ENCODE measurements at places on chromosomes 2 and 18.

DNA sequence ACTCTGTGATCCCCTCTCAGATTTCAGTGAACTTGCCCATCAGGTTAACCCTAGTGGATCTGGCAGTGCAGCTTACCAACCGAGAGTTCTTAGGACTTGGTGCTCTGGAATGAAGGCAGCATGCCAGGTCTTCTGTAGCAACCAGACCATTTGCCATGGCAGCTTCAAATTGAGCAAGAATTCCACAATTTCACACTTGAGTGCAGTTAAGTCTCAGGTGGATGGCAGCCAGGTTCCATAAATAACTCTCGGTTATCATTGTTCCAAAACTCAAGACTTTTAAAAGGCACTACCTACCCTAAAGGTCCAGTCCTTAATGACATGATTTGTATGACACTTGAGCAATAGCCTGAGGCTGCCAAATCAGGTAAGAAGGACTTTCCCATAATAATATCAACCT is 48.1 kb downstream of the GALNT3 start:
- DNase-seq, result no peak

DNA sequence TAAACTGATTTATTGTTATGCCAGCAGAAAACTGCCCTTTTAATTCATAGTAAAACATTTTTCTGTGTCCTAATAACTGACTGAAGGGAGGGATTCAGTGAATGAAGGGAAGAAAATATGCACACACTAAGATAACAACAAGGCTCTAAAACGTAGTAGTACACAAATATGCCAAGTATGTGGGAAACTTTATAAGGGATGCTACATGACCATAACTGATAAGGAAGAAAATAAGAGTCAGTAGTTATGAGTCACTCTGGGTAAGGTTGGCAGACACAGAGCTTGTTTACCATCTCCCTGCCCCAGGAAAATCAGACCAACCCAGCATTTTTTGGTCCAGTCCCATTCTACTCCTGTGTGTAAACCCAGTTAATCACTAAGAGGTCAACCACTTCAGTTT is 124.2 kb downstream of the RPRM start:
- no peak for DNase-seq

GRCh38 chr2:239075918-239076758 is 228.3 kb downstream of the TWIST2 start:
- no peak for DNase-seq

DNA sequence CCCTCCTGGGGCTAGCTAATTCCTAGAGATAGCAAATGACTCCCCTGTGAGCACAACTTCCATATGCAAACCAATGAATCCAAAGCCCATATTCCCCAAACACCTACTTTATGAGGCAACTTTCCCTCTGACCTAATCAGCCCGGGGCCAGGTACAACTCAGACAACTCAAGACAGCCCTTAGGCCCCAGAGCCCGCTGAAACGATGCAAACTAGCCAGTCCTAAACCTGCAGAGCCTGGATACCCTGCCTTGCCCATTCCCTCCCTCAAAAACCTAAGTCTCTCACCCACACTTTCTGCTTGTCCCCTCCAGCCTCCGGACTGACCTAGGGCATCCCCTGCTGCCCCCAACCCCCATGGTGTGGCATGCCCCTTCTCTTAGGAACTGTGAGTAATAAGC is 142.8 kb downstream of the ACTR3 start:
- DNase-seq, result no peak

DNA sequence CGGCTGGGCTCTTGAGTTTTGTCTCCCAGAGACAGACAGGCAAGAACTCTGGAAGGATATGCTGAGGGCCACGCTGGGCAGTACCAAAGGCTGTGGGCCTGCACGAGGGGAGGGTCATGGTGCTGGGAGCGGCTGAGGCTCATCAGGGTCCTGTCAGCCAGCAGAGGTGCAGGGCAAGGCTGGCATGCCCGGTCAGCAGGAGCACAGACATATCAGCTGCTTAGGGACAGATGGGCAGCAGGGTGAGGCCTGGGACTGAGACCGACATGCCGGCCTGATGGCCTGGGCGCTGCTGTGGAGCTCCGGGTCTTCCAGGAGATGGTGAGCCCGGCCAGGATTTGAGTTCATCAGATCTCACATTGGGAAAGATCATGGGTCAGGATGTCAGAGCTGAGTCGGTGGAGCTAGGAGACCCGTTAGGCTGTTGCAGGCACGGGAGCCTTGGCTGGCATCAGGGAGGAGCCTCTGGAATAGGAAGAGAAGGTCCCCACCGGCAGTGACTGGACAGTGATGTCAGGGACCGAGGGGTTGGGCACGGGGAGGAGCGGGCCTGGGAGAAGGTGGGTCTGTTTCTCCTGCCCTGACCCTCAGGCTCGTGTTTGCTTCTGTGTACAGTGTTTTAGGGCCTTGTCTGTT is 18.8 kb downstream of the CNDP2 start:
- DNase-seq, result no peak

DNA sequence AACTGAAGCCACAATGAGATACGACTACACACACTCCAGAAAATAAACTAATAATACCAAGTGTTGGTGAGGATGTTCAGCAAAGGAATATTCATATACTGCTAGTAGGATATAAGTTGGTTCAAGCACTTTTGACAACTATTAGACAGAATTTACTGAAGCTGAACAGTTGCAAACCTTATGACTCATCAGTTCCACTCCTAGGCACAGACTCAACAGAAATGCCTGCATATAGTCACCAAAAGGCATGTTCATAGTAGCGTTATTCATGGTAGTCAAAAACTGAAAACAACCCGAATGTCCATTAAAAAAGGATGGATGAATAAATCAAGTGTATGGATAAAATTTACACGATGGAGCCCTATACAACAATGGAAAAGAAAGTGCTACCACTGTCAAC is 232.0 kb downstream of the ANAPC1 start:
- no peak for DNase-seq

DNA sequence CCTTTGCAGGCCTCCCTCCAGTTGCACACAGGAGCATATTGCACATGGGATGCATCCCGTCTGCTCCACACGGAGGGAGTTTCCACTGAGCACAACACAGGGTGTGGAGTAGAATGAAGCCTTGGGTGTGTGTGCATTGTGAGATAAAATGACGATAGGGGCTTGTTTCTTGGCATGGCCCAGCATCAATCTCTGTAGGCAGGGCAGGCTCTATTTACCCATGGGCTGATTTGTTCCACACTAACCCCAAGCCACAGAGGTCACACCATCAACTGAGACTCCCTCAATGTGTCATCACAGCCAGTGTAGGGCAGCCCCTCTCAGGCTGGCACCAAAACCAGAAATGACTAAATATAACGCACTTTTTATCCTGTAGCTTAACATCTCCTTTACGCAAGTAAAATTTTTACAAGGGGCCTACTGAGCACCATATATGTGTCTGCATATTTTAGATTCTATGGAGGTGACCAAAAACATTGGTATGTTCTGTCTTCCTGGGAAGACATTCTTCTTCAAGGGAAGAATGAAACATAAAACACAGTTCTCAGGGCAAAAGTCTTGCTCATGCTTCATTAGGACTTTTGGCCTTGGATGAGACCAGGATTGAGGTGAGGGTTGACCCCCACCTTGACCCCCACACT is 2.7 kb upstream of the GKN1 start:
- DNase-seq, result no peak

DNA sequence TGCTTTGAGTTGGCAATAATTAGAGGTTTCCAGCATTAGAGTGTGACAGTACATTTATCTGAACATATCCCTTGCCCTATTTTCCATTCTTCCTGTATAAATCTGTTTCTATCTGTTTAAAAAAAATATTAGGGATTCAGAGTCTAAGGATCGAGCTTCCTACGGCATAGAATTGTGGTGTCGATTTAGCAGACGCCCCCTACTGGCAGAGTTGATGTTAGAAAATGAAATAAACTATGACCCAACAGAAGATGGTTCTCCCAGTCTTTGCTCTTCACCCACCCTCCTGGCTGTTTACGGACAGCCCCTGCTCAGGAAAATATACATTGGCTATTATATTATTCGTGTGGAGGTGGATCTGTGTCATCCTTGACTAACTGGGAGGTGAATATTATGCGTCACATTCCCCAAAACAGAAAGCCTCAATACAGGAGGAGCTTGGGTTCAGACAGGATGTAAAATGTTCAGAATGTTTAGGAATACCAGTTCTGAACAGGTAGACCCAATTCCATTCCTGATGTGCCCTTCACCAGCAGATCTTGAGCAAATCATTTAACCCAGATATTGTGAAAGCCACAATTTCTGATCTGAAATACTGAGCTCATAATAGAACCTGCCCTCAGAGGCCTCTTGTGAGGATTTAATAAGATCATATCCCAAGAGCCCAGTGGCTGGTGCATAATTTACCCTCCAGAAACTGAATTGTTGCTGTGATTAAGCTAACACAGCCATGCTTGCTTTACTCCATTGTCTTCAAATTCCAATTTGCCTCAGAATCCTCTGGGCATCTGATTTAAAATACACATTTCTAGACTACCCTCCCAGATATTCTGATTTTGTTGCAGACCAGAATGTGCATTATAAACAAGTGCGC is 10.8 kb upstream of the ERMN start:
- peak; percentile 76 for DNase-seq

GRCh38 chr2:151716721-151717120 is 17.6 kb downstream of the NEB start:
- DNase-seq, result no peak

- no peak for DNase-seq
These were observed 12.1 kb downstream of the SCYGR4 start for GRCh38 chr2:227629435-227629834.

- no peak for DNase-seq
These were observed 66.1 kb downstream of the PDE1A start for GRCh38 chr2:182360663-182361260.

- DNase-seq, result no peak
These were observed 35.4 kb upstream of the GPR17 start for GRCh38 chr2:127610561-127610960.

- DNase-seq, result no peak
These were observed 273.2 kb upstream of the CCDC68 start for GRCh38 chr18:55232506-55232905.

DNA sequence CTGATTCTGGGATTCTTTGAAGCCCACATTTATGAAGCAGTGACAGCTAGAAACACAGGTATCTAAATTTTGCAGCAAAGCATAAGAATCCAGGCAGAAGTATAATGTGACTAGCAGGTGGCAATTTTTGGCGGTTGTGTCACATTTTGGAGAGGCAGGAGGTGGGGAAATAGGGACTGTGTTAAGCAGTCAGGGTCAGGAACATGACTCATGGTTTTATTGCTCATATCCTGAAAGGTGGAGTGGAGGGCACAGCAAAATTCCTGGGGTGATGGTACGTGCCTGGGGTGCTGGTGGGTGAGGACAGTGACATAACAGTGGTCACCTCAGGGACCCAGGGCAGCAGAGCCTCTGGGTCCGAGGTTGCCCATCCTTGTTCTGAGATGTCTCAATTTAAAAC is 63.5 kb upstream of the TTN start:
- no peak for DNase-seq

- DNase-seq, result no peak
These were observed 17.3 kb upstream of the ARL5A start for GRCh38 chr2:151845481-151845880.

DNA sequence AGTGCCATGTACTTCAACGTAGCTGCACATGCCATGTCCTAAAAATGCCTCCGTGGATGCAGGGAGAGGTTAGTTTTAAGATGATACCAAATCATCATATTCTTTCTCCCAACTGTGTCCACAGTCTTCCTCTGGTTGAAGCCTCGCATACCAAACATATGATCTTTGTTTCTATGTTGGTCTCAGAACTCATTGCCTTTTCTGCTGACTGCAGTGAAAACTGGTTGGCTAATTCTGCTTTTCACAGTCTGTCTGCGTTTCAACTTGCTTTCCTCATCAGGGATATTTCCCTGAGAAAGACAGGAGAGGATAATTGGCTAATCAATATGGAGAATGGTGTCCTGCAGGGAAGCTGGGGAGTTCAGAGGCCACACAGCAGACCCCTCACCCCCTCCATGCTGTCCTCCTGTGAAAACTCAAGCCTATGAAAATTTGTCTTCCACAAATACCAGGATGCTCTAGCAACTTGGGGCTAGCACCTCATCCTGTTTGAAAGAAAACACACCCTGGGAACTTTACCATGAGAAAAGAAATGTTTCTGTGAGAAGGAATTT is 192.2 kb upstream of the PXDN start:
- DNase-seq, result no peak

Data from erythroblast (primary cell).